ENCODE measurements at places on chromosomes 7 and 10. TPM values are rescaled to one million over a fixed set of nuclear protein-coding genes. Genes with fewer than 3 reads are reported as not detected.

Gene LIPM
- total RNA-seq, result not detected

Gene GPR26
- total RNA-seq, result 12.0 TPM

Gene CPA2
- not detected for total RNA-seq

Gene SEPTIN7
- 269 TPM for total RNA-seq

Gene CLCN1
- total RNA-seq, result not detected

Gene AGMO
- 0.64 TPM for total RNA-seq

GRCh38 chr10:121556455-121556854, 41.8 kb downstream of the FGFR2 start:
- DNase-seq, result no peak

DNA sequence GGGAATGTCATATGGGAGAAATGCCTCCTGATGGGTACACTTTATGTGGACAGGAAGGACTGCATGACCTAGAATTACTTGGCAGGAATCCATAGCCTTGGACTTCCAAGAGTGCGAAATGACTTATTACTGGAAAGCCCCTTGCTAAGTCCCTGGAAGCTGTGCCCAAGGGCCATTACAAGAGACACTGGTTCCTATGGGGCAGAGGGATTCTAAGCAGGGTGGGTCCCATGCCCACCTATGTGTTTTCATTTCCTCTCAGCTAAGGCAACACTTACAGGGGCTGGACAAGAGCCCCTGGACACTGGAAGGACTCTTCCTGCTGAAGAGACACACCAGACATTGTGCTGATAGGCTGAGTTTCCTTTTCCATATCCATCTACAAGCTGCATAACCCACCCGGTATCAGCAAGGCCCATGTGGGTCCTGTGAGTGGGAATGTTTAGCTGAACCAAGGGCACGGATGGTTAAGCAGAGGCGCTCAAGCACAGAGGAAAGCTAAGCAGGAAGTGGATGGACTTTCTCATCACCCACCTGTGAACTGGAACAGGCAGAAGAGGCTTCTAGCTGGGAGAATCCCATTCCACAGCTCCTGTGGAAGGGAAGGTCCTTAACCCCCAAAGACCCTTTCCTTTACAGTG, 56.2 kb downstream of the XPNPEP1 start:
- DNase-seq, result peak; percentile 15

DNA sequence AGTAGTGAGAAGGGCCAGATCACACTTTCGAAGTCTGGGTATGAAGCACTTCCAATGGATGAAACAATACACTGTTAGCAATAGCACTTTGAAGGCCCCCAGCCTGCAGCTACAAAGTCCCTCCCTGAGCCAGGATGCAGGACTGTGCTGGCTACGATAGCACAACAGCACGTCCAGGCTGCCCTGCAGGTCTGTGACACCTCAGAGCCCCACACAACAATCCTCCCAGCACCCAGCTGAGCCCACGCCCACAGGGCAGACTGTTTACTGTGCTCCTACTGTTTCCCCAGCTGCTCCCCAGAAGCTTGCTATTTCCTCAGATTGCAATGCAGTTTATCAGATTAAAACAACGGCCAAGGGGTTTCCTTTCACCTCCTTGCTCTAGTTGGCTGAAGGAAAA, 71.4 kb downstream of the HTR5A start:
- peak; percentile 84 for DNase-seq

DNA sequence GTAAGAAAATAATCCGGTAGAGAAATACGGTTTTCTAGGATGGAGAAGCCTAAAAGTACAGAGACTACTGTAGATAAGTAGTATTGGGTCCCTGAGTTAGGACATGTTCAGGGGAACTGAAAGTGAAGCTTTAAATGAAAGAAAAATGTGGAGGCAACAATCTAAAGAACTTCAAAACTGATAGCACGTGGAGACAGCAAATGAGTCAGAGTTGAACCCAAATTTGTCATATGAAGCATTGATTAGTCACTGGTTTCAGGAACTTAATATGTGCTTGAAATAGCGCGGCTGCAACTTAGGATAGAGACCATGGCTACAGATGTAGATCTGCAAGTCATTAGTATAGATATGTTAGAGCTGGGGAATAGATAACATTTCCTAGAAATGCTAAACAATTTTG, 1138.6 kb upstream of the SORCS1 start:
- no peak for DNase-seq

DNA sequence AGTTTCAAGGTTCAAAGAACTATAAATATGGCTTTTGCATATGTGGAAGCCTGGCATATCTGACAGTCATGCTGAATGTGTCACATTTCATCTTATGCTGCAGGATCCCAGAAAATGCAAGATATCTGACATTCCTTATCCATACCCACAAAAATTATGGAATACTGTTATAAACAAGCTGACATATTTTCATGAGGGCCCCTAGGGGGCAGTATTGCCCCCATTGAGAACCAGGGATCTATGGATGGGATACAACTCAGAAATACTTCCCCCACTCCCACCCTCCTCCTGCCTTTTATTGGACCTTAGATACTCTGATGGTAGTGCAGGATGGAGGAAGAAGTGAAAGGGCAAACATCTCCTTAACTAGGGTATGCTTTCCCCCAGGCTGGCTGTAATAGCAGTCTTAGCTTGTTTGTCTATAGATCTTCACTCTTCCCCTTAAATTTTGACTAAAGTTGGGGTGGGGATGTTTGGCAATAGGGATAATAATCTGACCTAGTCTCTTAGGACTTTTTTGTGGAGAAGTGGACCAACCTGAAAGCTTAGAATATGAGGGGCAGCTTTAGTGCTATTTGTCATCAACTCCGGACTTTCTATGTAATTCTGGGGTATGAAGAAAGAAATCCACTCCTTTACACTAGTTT, 3.5 kb upstream of the GNGT1 start:
- DNase-seq, result no peak

DNA sequence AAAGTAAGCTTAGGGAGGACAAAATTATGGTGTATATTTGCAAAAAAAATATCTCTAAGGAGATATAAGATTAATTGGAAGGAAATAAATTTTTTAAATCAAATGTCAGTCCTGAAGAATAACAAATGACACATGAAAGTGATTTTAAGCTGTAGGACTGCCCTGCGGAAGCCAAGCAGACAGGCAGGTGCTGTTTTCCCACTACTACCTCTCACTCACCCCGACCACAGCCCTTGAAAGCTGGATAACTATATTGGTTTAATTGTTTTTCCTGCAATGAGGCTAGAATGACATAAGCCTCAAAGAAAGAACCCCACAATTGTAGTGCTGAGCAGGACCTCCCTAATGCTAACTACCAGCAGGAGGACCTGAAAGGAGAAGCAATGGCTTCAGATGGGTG, 68.6 kb upstream of the VIPR2 start:
- DNase-seq, result no peak

DNA sequence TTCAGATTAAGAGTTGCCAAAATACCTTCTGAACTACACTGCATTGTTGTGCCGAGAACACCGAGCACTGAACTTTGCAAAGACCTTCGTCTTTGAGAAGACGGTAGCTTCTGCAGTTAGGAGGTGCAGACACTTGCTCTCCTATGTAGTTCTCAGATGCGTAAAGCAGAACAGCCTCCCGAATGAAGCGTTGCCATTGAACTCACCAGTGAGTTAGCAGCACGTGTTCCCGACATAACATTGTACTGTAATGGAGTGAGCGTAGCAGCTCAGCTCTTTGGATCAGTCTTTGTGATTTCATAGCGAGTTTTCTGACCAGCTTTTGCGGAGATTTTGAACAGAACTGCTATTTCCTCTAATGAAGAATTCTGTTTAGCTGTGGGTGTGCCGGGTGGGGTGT, 45.0 kb downstream of the DAGLB start:
- DNase-seq, result no peak

DNA sequence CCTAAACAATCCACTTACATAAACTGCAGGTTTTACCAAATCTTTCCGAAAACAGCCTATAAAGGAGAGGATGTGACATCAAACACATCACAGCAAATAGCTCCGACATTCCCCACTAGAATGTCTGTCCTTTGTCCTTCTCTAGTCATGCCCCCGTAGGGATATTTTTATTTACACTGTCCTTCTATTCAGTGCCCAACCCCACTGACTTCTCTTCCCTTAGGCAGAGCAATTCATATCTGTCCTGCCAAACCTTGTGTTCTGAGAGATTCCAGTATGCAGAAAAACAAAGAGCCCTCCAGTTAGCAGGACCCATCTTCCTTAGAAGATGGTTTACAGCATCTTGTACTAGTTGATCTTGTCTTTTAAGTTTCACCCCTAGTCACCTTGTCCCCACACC, 5.4 kb upstream of the GLI3 start:
- DNase-seq, result no peak

DNA sequence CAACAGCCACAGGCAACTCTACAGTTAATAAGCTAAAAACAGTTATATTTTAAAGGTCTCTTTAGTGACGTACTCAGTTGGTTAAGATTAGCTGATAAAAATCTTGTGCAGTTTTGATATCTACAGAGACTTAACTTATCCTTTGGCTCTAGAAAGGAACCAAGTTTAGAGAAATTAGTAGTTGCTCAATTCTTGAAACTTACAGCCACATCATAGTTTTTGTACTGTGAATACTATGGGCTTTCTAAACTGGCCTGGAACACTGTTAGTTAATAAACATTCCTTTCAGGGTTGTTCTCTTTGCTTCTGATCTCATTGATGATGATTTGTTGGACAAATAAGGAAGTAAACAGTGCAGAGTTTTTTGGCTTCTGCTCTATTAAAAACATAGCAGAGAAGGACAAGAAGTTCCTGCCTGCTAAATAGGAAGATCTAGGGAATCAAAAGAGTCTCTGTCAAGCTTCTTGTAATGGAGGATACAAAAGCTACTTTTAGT, 73.1 kb downstream of the MKLN1 start:
- DNase-seq, result no peak

DNA sequence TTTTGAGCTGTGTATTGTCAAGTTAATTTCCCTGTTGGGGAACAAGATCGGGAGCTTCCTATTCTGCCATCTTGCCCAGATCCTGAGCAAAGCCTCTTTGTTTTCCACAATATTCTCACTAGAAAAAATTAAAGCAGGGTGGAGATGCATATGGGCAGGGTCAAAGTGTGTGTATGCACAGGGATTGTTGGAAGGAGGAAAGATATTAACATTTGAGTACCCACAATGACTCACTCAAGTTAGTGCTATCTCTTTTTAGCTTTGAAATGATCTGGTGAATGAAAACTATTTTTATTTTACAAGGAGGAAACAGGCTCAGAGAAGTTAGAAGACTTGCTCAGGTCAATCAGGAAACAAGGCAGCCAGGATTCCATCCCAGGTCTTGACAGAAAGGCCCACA, 6.7 kb upstream of the BTBD16 start:
- no peak for DNase-seq

DNA sequence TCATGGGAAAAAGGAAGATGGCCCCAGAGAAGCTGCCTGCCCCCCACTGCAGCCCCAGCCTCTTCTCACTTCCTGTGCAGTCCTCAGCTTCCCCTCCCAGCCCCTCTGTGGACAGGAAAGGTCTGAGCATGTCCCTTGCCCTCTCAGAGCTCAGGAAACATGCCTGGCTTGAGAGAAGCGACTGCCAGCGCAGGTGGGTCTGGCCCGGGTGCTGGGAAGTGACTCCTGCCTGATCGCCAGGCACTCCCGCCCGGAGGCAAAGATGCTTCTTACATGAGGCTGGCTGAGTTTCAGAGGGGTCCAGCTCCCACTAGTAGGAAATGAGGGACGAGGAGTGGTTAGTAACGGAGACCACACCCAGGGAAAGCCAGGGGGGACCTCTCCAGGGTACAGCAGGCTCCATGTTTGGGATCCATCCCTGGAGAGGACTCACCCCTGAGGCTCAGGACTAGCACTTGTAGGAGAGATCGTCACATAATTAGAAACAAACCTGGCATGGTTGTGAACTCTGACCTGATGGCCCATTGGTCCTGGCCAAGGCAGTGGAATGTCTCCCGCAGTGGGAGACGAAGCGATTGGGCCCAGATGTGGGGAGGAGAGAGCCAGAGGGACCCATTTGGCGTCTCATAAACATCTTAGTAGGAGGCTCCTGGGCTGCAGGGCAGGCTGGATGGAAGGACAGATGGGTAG, 12.3 kb downstream of the ELN start:
- DNase-seq, result no peak

DNA sequence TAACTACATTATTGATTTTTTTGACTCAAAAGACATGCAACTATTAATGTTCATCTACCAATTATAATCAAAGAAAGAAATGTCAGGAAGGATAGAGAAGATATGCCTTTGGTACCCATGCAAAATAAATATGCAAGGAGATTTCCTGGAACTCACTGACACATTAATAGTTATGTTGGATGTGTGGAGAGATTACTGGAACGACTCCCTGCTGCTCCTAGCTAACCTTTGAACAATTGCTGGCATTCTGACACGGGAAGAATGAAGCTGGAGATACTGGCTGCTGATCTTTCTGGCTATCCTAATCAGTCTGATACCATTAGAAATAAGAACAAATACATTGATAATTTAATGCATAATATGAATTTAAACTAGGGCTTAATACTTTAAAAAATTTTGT, 507.9 kb upstream of the NRG3 start:
- DNase-seq, result no peak

- no peak for DNase-seq
Measured at GRCh38 chr7:17408904-17409290, 110.4 kb downstream of the AHR start.

- no peak for DNase-seq
Measured at GRCh38 chr7:155733582-155734444, 78.5 kb downstream of the SHH start.

DNA sequence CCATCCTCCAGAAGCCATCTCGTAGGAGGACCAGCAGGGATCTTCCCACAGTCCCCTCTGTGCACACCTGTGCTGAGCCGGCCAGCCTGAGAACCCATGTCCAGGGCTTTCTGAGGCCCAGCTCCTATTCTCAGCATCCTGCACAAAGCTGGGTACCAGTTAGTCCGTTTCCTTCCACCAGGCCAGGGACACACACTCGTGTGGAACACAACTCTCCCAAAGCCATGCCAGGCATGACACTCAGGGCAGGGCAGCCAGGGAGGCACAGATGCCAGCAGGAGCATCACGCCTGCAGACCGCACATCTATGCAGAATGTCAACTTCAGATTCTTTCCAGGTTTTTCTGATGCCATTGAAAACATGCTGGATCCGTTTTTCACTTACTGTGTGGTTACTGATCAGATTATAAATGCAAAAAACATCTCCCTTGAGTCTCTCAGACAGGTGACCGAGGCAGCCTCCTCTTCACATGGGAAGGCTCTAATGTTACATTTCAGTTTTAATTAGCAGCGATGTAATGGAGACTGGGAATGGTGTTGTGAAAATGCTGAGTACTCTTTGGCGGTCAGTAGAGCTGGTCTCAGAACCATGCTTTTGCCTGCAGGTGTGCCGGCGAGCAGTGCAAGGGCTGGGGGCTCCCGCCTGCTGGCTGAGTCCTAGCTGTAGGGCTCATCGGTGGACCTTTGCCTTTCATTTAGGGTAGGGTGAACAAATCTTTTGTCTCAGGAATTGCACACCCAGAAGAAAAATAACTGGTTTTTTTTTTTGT, 3.3 kb upstream of the SUN1 start:
- DNase-seq, result no peak

DNA sequence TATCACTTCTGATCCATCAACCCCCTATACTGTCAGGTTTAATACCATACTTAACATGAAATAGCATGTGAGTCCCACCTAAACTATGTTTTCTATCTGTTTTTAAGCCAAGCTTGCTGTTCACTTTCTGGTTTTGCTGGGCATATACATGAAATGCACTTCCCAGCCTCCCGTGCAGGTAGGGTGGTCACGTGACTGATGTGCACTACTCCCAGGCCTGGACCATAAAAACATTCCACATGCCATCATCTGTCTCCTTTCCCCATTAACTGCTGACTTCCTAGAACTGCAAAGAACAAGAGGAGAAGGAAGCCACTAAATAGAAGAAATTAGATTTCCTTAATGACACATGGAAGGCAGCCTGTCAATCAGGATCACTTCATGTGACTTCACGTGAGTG, 40.1 kb upstream of the CALD1 start:
- DNase-seq, result no peak

- DNase-seq, result no peak
Measured at GRCh38 chr10:29635711-29636144, 957 bp upstream of the SVIL start.

All from cerebellum (tissue), 4 donors.